Fibroblast of pulmonary artery (primary cell): ENCODE measurements at places on chromosomes 1 and 21.
A peak's percentile ranks its signal among the peaks of the same experiment; 100 is the strongest.

DNA sequence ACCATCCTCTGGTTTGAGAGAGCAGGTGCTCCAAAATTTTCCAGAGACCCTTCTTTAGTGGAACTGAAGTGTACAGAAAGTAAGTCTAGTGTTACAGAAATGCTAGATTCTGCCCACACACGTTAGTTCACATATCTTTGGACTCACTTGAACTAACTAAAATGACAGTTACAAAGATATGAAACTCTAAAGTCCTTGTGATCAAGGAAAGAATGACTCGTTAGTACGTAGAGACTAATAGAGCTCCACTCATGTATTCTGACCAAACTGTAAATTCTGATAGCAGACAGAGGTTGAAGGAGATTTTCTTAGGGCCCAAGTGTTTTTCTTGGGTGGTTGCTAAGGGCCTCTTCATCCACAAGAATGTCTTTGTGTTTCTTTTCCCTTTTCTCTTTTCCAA lies 491.5 kb upstream of the B3GALT2 start:
- no peak for DNase-seq

DNA sequence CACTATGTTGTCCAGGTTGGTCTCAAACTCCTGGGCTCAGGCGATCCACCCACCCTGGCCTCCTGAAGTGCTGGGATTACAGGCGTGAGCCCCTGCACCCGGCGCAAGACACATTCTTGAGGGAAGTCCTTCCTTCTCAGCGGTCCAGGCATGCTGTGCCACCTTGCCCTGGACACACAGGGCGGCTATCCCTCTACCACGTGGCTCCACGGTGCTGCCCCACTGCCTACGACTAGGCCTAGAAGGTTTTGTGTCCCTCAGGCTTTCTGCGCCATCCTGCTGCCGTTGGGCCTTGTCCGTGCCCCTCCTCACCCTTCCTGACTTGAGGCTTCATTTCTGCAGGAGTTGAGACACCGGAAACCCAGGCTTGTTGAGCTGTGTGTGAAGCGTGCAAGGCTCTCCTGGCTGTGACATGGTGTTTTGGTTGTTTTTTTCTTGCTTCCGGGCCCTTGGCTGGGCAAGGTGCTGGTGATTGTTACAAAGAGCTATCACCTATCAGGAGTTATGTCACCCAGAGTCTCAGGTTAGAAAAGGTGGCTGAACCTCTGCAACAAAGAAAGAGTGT lies 13.9 kb downstream of the C1orf174 start:
- no peak for DNase-seq

DNA sequence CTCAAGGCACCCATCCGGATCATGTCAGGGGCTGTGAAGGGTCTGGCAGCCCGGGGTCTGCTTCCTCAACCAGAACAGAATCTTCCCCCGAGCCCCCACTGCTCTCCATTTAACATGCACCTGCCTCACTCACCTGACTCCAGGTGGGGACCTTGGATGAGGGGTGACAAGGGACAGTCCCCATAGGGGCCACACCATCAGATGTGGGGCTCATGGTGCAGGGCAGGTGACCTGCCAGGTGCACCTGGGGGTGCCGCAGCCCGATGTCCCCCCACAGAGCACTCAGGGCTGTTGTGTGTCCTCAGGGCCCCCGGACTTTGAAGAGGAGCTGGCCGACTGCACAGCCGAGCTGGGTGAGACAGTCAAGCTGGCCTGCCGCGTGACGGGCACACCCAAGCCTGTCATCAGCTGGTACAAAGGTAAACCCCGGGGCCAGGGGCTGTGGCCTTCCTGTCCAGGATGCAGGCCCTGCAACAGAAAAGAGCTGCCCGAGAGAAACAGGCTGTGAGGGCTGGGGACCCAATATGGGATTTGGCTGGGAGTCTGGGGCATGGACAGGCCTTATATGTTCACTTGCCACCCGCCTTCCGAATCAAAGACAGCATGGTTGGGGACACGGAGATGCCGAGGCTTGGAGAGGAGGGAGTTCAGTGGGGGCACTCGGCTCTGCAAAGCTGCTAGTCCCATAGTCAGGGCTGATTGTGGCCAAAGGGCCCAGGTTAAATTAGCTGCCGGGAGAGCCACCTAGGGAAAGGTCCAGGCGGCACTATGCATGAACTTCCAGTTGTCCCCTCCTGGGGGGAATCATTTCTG lies 64.6 kb downstream of the TRIM11 start:
- DNase-seq = no peak

DNA sequence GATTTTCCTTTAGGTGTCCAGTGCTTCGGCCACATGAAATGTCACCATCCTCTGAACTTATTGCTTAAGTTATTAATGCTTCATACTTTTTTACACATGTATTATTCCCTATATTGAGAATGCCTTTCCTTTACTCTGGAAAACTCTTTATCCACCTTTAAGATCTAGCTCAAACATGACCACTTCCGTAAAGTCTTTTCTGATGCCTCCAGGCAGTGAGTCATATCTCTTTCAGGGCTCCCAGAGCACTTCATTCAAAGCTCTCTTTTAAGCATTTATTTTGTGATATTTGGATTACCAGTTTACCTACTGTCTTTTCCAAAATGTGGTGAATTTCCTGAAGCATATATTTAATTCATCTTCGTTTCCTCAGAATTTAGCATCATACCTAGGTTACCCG lies 178.9 kb downstream of the HS2ST1 start:
- no peak for DNase-seq

DNA sequence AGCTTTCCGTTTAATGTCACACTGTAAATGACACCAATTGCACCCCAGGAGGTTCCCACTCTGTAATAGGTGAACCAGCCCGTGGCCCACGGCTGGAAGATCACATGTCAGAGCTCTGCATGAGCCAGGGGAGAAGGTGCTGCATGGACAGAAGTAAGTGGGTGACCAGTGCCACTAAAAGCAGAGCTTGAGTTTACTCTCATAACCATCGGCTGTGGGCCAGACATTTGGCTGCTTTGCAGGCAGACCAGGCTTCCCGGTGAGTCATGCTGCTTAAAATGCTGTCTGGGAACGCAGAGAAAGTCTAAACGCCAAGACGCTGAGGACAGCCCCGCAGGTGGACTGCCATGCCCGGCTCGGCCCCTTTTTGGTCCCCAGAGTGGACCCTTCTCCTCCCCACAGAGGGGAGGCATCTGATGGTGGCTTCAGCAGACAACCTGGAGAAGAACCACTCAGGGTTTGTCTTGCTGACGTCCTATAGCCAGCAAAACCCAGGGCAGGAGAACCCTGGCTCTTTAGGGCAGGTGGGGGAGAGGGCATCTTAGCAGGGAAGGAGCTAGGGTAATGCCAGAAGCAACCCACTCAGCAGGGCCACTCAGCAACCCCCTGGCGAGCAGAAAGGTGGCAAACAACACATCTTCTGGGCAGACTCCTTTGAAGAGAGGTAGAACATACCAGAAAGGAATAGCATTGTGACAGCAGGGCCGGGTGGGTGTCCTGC lies 7.3 kb downstream of the KIAA2013 start:
- DNase-seq = peak; percentile 79
